NCI-H526 (cell line): ENCODE measurements at places on chromosomes 1 and 21.

DNA sequence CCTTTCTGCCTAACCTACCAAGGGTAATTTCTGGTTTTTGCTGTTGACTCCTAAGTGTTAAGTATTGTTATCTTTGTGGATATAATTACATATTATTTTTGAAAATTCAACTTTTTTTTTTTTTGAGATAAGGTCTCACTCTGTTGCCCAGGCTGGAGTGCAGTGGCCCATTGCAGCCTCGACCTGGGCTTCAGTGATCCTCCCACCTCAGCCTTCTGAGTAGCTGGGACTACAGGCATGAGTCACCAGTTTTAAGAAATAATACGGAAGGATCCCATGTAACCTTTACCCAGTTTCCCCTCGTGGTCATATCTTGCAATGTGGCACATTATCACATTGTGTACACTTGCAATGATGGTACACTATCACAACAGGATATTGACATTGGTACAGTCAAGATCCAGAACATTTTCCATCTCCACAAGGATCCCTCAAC, 3.1 kb downstream of the CHD1L start:
- DNase-seq: no peak

DNA sequence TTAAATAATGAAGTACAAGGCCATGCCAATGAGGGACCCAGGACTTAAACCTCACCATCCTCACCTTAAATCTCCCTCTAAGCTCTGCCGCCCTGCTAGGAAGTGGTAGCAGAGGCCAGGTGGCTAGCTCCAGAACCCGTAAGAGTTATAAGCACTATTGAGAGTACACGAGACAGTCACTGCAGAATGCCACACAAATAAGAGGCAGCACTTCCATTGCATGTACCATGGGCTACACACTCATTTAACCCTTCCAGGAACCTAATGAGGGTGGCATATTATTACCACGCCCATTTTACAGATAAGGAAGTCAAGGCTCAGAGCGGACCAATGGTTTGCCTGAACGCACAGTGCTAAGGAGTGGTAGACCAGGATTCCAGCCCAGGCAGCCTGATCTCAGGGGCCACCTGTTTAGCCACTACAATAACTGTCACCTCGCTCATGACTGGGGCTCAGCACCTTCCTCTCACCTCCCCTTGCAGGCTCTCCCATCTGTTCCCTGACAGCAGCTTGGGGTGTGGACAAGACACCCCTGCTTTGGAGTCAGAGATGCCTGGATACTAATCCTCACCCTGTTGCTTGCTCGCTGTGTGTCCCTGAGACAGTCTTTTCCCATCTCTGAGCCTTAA, 54.8 kb upstream of the ID3 start:
- no peak for DNase-seq

DNA sequence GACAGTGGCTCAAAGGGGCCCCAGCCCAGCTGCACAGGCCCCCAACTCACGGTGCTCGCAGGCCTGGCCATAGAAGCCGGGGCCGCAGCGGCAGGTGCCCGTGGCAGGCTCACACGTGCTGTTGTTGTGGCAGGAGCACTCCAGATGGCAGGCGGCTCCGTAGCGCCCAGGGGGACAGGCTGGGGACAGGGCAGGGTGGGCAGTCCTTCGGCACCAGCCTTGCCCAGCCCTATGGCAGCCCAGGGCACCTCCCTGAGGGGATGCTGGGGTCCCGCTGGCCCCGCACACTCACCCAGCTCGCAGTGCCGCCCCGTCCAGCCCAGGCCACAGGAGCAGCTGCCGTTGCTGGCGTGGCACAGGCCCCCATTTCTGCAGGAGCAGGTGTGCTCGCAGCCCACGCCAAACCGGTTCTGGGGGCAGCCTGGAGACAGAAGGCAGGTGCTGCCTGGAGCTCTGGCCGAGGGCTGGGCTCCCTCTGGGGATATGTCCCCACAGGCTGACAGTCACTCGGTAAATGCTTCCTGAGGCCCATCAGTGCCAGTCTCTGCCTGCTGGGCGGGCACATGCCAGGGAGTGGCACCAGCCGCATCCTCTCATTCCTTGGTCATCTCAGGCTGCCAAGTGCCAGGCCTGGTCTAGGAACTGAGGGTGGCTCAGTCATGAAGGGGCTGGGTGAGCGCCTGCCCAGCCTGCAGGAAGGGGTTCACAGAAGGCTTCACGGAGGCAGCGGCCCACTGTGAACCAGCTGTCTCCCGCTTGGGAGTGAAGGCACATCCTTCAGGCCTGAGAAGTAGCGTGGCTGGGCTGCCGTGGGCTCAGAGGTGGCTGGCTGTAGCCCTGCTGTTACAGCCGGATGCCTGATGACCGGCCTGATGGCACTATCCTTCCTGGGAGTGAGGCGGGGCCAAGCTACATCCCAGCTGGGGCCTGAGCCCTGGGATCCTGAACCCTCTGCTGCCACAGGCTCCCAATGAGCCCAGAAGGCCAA, 40.1 kb downstream of the ARHGEF16 start:
- DNase-seq: no peak

GRCh38 chr21:44322621-44323325, 16.4 kb downstream of the CFAP410 start:
- DNase-seq: no peak

GRCh38 chr1:109501644-109502363, 7.7 kb downstream of the AMIGO1 start:
- no peak for DNase-seq

DNA sequence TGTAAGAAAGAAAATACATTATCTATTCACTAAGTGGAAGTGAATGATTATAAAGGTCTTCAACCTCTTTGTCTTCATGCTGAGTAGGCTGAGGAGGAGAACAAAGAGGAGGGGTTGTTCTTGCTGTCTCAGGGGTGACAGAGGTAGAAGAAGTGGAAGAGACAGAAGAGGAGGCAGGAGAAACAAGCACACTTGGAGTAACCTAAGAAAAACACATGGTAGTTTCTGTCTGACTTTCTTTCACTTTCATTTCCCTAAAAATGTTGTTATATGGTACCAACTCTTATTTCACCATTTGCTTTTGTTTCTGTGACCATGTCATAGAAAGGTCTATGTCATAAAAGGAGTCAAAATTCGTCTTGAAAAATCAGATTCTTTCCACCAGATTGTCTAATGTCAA, 696.6 kb upstream of the BRINP3 start:
- no peak for DNase-seq

GRCh38 chr1:40232444-40232843, 15.3 kb upstream of the TMCO2 start:
- DNase-seq: no peak

DNA sequence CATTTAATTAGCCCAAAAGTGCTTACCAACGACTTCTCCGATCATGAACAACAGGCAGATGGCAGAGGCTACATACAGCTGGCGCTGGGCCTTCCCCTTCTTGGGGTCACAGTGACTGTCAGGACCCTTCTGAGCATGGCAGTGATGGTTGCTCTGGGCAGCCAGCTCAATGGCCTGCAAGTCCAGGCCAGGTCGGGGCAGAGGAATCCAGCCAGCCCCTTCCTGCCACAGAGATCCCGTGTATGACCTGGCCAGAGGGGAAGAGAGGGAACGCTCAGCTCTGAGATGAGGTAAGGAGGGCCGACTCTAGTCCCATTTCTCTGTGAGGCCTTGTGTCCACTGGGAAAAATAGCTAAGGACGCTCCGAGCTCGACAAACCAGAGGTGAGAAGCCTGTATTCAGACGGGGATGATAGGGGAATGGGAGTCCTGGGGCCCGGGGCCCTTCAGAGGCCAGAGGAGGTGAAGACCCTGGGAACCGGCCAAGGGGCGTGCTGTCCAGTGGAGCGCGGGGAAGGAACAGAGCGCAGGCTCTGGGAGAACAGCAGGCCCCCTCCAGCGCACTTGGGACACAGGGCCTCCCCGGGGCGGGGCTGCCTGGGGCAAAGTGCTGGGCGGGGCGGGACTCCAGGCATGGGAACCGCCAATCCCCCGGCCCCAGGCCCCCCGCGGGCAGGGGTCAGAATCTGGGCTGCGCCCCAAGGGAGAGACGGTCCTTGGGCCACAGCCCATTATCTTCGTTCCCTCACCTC, 772 bp downstream of the SLC30A2 start:
- no peak for DNase-seq

DNA sequence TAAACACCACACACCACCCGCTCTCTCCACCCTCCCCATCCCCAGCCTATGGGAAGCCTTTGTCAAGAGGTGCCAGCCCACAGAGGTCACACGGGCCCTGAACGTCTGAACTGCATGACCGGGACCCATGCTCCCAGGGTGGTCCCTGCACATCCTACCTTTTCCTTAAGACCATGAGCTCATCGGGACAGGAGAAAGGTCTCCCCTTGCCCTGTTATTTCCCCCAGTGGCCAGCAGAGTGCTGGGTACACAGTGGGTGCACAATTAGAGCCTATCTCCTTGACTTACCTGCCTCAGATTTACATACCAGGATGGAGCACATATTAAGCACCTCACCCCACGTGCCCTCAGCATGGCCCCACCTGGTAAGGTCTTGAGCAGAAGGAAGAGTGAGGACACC, 30.9 kb downstream of the ACTA1 start:
- DNase-seq: no peak

DNA sequence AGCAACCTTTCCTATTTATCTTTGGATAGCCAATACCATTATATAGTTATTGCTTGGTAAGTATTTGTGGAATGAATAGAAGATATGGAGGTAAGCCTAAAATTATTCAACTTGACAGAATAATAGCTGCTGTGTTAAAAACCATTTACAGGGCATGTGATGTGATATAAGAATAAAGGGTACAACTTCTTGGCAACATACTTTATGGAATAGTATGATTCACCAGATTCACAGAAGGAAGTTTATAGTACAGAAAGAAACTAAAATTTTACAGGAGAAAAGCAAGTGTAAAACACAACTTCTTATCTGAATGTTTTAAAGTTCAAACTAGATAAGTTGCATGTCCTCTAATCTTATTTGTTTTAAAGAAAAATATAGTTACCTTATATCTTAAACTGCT, 186.4 kb upstream of the ZRANB2 start:
- DNase-seq: no peak
